DMS79 treated with DMSO at 0.1 percent for 48 hours (cell line): ENCODE measurements at places on chromosomes 2 and 18.
A peak's percentile ranks its signal among the peaks of the same experiment; 100 is the strongest.

GRCh38 chr2:145254291-145254690 is 734.4 kb upstream of the ZEB2 start:
- DNase-seq, result no peak

DNA sequence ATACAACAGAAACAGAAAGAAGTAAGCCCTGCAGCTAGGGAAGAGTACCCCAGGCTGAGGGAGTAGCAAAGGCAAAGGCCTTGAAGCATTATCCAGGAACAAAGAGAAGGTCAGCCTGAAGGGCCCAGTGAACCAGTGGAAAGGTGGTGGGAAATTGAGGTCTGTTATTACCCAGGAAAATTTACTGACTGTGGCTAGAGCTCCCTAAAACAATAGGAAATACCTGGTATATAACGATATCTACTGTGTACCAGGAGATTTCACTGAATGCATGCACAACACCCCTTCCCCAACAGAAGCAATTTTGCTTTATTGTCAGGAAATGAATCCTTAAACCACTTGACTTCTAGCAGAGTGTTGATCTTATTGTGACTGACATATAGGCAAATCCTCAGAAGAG is 365.3 kb downstream of the ERBB4 start:
- no peak for DNase-seq

- peak; percentile 82 for DNase-seq
Measured at GRCh38 chr2:235050980-235051351, 99.1 kb downstream of the SH3BP4 start.

- peak; percentile 85 for DNase-seq
Measured at GRCh38 chr2:170812710-170813600, 3.7 kb upstream of the GAD1 start.

- no peak for DNase-seq
Measured at GRCh38 chr18:35335866-35336265, 8.4 kb downstream of the ZNF24 start.

- no peak for DNase-seq
Measured at GRCh38 chr2:152560166-152560565, 157.1 kb downstream of the PRPF40A start.

- peak; percentile 14 for DNase-seq
Measured at GRCh38 chr2:234643407-234643806, 146.5 kb upstream of the ARL4C start.

- DNase-seq, result no peak
Measured at GRCh38 chr2:184416146-184416913, 182.0 kb upstream of the ZNF804A start.

- no peak for DNase-seq
Measured at GRCh38 chr2:106090916-106091618, 103.0 kb downstream of the UXS1 start.

DNA sequence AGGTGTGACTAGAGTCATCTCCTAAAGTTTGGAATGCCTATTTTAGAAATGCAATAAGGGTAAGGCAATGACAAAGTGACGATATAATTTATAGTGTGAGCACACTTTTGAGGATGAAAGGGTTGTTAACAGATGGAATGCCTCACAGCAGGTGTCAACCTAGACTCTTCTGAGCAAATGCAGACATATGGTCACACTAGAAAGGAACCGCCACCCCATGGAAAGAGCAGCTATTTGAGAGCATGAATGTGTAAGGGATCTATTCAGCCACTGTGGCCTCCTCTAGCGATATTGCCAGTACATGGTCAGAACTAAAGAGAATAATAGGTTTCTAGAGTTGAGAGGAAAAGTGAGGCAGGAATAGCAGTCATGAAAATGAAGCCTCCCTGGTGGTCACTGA is 18.5 kb downstream of the DSG2 start:
- no peak for DNase-seq

DNA sequence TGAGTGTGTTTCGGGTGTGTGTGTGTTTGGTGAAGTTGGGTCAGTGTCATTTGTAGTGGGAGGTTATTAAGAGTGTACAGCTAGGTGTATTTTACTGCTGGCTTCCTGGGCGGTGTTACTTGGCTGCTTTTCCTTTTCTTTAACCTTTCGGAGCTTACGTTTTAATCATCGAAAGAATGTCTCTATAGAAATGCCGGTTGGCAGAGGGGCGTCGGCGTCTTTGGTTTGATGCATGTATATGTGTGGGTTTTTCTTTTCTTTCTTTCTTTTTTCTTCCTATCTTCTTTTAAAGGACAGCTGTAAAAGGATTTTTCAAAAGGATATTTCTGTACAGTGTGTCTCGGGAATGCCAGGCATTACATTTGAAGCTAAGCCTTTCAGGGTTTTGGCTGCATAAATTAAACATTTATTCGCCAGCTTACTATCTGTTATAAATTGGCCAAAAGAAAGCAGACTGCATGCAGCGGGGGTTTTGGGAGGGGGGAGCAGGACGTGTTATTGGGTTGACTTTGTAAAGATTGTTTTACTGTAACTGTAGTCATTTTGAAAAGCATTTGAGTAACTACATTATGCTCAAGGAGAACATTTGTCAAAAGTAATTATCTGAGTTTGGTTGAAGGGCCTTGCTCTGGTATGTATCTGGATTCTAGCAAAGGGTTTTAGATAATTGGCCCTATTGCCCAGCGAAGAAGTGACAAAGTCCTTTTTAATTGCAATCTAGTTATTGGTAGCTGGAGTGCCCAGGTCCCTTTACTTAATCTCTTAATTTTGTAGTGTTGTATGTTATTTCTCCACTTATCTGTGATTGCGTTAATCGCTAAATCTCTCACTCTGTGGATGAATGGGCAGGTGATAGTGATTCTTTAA is 1.6 kb downstream of the ASXL3 start:
- peak; percentile 68 for DNase-seq

DNA sequence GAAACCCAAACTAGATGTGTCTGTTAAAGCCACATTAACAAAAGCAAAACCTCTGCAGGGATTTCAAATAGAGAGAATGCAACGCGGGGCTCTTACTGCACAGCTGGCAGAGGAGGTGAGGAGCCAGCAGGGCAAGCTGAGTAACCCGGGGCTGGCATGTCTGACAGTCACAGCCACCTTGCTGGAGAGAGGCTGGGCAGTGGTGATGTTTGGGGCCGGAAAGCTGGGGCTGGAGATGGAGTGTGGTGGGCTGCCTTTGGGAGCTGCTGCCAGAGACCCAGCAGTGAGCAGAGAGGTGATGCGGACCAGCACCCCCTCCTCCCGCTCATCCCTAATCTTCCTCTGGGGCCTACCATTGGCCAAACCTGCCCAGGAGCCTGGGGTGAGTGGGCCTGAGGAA is 204.5 kb upstream of the ARL4C start:
- DNase-seq, result no peak

DNA sequence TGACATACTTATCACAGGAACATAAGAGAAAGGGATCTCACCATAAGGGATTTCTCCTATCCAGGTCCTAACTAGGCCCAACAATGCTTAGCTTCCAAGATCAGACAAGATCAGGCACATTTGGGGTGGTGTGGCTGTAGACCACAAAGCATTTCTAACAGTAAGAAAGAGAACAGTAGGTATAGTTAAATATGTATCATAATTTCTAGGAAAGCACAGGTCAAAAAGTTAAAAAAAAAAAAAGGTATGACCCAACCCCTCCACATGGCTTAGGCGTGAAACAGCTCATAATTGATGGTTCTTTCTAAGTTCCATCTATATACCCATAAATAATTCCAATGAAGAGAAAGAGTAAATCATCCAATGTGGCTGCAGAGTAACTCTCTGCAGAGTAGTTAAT is 6.9 kb downstream of the PRKD3 start:
- no peak for DNase-seq

- peak; percentile 3 for DNase-seq
Measured at GRCh38 chr2:192230889-192231453, 36.2 kb upstream of the TMEFF2 start.

- no peak for DNase-seq
Measured at GRCh38 chr2:127080938-127081755, 25.8 kb downstream of the BIN1 start.

DNA sequence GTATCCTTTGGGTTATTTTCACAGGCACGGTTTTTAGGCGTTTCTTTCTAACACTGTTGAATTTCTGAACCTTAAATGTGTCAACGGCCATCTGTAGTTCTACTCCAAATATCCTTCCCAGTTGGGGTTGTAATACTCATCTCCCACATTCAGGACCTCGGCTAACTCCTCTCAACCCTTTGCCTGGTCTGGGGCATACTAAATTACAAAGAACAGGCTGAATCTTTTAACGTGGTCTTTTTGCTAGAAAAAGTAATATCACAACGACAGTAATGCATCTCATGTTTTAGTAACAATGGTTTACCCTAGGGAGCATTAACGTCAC is 2.1 kb downstream of the RPRM start:
- no peak for DNase-seq

- DNase-seq, result no peak
Measured at GRCh38 chr2:11343368-11343649, 1.1 kb downstream of the ROCK2 start.
